ENCODE measurements at places on chromosomes 11 and 22.

GRCh38 chr22:47626428-47627390 is 864.3 kb downstream of the TBC1D22A start:
- DNase-seq = no peak

DNA sequence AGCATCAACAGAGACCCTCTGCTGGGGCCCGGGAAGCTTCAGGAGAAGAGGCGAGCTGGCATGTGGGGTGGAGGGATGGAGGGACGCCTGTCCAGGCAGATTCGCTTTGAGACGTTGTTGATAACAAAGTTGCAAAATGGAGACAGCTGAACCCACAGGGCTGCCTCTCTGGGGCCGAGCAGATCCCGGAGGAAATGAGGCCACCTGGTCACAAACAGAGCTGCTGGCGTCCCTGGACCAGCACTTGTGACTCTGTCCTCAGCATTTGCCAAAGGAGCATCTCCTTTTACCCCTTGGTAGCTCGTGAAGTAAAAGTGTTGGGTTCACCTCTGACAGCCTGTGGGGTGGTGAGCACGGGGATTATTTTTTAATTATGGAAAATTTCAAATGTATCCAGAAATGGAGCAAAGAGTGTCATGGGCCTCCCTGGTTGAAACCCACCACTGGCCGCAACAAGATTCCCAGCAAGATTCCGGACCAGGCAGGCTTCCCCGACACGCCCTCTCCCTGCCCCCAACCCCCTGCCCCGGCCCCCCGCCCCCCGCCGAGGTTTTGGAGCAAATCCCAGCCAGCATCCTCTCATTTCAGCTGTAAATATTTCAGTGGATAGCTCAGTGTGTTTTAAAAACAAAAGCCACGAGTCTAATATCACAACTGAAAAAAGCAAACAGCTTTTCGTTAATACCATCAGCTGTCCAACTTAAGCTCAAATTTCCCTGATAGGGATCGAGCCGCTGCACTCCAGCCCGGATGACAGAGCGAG is 20.3 kb downstream of the GRAMD4 start:
- DNase-seq = no peak

GRCh38 chr11:36371181-36371580 is 75.1 kb downstream of the PRR5L start:
- no peak for DNase-seq

- no peak for DNase-seq
These were observed 133.3 kb upstream of the PARVA start for GRCh38 chr11:12243911-12244550.

DNA sequence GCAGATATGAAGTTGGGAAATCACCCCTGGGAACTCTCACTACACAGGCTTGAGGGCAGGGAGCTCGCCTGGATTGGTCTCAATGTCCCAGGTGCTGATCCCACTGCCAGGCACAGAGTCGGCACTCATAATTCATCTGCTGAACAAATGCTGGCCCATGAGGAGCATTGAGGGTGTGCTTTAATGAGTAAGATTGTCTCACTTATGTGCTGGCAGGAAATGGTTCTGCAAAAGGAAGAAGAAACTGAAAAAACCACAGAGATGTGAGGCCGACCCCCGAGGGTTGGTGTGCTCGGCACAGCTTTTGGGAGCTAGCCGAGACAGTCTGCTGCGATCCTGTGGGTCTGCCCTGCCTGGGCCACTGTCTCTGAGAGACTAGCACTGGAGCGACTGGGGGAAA is 9.4 kb downstream of the PLAAT2 start:
- DNase-seq = no peak

- DNase-seq = peak; percentile 77
These were observed at the start of gene TOP3B for GRCh38 chr22:21982338-21982965. TSS of gene TOP3B (minus strand) at chr22:21982787. CDS start at chr22:21975709, 7,078 bp downstream.

- DNase-seq = no peak
These were observed 7.5 kb downstream of the TSPAN4 start for GRCh38 chr11:849951-850774.

DNA sequence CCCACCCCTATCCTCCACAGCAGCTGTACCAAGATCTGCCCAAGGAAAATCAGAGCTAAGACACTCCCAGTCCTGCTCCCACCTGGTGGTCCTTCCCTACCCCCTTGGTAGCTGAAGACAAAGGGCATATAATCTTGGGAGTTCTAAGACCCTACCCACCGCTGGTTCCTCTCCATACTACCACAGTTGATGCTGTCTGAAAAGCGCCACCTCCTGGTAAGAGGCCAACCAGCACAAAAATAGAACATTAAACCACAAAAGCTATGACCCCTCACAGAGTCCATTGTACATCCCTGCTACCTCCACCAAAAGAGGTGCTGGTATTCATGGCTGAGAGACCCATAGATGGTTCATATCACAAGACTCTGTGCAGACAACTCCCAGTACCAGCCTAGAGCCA is 161.5 kb upstream of the ARHGAP42 start:
- DNase-seq = no peak

- no peak for DNase-seq
These were observed 29.0 kb downstream of the ANKRD42 start for GRCh38 chr11:83222499-83222898.

DNA sequence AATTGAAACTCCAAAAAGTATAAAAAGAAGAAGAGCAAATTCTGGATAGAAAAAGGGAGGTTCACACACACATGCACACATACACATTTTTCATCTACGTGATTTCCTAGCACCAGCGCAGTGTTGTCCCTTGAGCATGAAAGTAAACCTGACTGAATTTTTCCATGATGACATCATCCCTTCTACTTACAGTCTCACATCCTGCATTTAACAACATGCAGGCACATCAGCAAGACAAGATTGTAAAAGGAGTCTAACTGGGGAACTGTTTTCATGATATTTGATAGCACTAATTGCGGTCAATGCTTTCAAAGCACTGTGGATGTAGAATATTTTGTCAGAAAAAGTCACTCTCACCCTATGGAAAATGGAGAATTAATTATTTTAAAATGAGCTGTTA is 36.6 kb downstream of the GAS2 start:
- peak; percentile 1 for DNase-seq

GRCh38 chr11:12182302-12182675 is 71.9 kb downstream of the MICAL2 start:
- DNase-seq = no peak

DNA sequence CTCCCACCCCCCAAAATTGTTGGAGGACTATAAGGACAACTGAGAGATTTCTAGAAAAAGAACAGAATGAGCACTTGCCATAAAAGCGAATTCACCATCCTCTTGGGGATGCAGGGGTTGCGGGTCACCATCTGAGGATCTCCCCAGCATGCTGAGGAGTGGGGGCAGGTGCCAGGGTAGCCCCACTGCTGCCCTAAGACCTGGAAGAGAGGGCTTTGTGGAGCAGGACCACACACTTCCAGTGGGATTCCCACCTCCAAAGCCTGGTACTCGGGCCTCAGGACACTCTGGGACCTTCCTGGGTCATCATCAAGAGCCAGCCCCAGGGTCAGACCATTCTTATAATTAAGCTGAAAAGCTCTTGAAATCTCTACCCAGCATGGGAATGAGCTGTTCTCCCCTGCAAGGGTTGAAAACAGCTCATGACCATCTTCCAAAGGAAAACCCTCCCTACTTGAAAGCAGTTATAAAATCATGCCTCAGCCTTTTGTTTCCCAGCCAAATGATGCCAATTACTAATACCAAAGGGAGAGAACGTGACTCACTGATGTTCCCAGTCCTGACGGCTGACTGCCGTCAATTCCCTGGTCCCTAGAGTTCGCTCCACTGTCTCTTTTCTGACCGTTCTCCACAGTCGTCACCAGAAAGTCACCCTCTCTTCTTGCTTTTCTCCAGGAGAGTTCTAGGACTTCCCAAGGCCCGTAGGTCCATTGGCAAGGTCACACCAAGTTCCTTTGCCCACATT is 76.8 kb upstream of the CREB3L1 start:
- DNase-seq = no peak

GRCh38 chr11:83473743-83474142 is 187.6 kb upstream of the CCDC90B start:
- no peak for DNase-seq

DNA sequence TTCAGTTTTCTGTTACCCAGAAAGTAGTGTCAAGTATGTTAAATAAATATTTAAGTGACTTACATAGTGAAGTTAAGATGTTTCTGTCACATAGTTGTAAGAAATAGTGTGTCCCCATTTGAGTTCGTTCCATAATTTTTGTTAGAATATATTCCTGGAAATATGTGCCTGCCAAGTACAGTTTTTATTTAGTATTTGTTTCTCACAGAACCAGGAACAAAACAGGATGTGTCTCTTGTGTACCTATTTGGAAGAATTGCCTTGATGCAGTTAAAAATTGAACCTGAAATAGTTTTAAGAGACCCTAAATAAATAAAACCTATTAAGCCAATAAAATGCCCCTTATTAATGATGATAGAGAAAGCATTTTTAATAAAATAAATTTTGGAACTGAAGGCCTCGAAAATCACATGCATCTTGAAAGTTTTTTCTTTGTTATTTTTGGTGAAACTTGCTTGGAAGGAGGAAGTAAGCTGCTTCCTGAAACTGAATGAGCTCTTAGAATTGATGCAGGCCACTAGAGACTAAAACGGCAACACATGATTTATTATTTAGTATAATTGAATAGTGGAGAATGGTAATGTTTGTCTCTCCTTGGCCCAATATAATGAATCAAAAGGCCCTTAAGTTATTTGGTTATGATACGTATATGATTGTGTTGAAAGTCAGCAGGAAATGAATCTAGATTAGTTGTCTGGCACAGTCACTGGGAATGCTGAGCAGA is 55.9 kb downstream of the SWAP70 start:
- DNase-seq = no peak

DNA sequence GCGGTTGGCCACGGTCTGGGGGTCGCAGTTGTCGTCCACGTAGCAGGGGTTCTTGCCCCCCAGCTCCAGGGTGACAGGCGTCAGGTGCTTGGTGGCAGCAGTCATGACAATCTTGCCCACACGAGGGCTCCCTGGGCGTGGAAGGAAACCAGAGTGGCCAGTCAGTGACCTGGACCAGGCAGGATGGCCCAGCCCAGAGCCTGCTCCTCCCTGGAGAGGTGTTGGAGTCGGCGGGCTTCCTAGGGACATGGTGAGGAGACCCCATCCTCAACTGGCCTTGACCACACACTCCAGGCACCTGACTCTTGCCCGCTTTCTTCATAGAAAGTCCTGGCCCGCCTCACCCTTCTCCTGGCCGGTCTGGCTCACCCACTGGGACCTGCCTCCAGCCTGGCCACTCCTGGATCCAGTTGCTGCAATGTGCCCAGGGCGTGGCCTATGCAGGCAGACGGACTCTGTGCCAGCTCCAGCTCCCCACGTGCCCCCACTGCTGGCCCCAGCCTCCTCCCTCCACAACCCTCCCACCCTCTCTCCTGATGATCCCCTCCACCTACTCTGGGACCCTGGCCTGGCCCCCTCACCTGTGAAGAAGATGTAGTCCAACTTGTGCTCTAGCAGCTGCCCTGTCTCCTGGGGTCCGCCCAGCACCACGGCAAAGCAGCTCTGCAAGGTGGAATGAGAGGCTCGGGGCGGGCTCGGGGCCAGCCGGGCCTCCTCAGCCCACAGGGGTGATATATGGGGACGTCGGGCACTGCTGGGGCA is 8.7 kb downstream of the ALDH3B2 start:
- DNase-seq = no peak

DNA sequence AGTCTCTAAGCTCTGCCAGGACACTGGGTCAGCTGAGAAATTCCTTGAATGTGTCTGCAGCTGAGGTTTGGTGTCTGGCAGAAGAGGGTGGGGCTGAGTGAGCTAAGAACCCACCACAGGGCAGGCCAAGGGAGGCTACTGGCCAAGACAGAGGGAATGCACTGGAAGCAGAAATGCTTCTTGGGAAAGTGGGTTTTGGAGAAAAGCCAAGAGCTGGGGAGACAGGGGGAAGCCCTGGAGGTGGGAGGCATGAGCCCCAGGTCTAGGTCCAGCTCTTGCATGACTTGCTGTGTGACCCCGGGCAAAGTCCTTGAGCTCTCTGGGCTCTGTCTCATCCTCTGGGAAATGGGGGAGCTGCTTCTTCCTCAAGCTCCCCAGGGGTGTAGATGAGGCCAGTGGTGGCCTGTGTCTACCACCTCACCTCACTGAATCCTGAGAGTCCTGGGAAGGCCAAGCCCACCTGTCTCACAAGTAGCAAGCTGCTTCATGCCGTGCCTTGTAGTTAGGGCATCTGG is 2.3 kb downstream of the MMP11 start:
- no peak for DNase-seq

- no peak for DNase-seq
These were observed 106.4 kb upstream of the SLC5A12 start for GRCh38 chr11:26828288-26828687.

- no peak for DNase-seq
These were observed 6.0 kb downstream of the HOATZ start for GRCh38 chr11:111520560-111520959.

- DNase-seq = no peak
These were observed 48.8 kb downstream of the STIM1 start for GRCh38 chr11:3904228-3904627.

GRCh38 chr11:108097179-108097578 is 24.2 kb upstream of the ACAT1 start:
- no peak for DNase-seq

GRCh38 chr22:37953062-37953436 is 352 bp downstream of the C22orf23 start:
- no peak for DNase-seq

All from stimulated activated CD4-positive, alpha-beta T cell treated with anti-CD3 and anti-CD28 coated beads, TNF-alpha, amount 100 ng/mL, for 24 hours (primary cell).